Suppressor macrophage treated with lipopolysaccharide for 1 hour (primary cell): ENCODE measurements at places on chromosomes 2 and 18.

DNA sequence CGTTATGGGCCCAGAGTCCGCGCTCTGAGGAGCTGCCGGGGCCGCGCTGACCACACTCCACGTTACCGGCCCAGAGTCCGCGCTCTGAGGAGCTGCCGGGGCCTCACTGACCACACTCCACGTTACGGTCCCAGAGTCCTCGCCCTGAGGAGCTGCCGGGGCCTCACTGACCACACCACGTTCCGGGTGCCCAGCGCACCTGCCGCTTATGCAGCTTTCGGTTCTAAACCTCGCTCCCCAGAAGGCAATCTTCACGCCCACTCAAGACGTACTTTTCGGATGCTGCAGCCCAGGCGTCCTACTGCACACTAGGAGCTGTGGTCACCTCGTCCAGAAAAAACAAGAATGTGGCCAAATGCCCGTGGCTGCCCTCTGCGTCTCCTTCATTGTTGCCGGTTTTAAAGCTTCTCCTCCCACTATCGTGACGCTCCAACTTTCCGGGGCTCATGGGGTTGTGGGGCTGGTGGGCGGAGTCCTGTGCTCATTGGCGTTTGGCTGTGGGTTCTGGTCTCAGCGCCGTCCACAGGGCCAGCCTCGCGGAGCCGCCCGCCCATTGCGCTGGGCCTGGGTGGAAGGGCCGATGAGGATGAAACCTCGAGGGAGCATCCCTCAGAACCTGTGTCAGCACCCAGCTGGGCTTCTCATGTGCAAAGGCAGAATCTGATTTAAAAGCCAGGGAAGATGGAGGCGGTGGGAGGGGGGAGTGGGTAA, 11.9 kb downstream of the KCNG2 start:
- no peak for DNase-seq

GRCh38 chr2:142756430-142756829, 121.0 kb upstream of the KYNU start:
- no peak for DNase-seq

GRCh38 chr2:26193578-26194231, 20.8 kb downstream of the GAREM2 start:
- no peak for DNase-seq

DNA sequence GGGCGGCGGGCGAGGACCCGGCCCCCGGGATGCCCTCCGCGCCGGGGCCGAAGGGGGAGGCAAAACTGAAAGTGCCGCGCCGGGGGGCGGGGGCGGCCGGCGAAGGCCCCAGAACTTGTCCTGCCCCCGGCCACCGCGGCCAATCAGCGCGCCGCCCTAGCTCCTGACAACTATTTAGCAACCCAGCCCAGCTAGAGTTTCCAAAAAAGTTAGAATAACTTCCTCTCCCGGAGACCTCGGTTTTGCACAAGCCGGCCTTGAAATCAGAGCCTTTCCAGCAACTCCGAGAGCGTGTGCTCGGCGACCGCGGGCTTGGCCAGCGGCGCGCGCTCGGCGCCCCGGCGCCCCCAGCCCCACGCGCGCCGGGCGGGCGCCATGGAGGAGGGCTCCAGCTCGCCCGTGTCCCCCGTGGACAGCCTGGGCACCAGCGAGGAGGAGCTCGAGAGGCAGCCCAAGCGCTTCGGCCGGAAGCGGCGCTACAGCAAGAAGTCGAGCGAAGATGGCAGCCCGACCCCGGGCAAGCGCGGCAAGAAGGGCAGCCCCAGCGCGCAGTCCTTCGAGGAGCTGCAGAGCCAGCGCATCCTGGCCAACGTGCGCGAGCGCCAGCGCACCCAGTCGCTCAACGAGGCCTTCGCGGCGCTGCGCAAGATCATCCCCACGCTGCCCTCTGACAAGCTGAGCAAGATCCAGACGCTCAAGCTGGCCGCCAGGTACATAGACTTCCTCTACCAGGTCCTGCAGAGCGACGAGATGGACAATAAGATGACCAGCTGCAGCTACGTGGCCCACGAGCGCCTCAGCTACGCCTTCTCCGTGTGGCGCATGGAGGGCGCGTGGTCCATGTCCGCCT, at the start of gene TWIST2:
Gene TWIST2, plus strand, starts transcription at position 245 of the 850 bp plus-strand sequence. Its CDS starts 131 bp downstream, at position 376.
- peak; percentile 87 for DNase-seq

GRCh38 chr2:109061736-109062135, 67.3 kb upstream of the SH3RF3 start:
- DNase-seq = no peak

- DNase-seq = no peak
These were observed 116.9 kb downstream of the TPGS2 start for GRCh38 chr18:36711813-36712444.

DNA sequence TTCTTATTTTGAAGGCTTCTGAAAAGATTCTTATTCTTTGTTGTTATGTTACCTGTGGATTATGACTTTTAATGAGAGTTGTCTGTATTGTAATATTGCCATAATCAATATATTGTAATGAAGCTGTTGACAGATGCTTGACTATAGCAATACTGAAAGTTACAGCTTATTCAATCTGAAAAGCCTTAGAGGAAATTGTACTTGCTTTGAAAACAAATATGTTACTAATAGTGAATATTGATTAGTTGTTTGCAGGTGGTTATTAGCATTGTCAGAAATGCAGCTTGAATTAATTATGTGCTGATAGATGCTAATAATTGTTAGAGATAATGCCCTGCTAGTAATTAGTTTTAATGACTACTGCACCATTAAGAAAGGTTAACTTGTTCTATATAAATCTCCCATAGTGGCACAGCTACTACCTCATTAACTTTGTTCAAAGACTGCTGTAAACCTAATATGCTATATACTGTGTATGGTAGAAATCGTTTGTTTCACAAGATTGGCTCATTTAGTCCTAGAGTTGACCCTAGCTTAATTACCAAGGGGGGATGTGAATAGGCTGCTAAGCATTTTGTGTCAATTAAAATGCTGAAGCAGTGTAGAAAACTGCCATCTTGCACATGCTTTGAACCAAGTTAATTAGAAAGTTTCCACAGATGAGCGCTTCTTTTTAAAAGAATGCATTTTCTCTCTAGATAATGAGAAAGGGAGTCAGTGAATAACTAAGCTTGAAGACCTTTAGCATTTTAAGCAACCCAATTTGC, 30.5 kb downstream of the SLC39A10 start:
- DNase-seq = no peak

DNA sequence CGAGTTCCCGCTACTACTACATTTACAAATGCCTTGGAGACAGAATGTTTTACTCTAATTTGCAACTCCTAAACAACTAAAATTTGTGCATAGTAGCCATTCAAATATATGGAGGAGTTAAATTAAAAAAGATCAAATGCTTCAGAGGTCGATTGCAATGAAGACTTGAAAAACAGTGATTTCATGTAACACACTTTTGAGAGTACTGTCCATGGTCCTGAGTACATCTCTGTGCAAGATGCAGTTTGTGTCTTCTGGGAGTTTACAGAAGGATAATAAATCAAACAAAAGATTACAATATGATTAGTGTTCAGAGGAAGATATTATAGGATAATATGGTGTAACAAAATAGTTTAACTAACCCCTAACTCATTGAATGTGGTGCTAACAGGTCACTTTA, 894.7 kb downstream of the TMEM182 start:
- no peak for DNase-seq

DNA sequence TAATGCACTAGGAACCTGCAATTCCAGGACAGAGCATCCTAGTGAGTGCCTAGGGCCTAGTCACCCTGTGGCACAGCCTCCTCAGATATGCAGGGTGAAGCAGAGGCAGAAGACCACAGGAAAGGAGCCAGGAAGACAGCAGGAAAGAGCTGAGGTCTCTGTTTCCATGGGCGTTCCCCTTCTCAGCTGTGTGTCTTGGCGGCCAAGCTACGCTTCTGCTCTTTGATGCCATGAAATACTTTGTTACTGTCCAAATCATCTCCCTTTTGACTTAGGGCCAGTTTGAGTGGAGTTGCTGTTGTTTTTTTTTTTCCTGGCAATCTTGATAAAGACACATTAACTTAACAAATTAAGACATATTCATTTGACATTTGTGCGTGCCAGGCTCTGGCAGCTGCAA, 67.3 kb downstream of the APOB start:
- DNase-seq = no peak

- DNase-seq = peak; percentile 67
These were observed 894 bp downstream of the SMAD7 start for GRCh38 chr18:48949606-48950535.

DNA sequence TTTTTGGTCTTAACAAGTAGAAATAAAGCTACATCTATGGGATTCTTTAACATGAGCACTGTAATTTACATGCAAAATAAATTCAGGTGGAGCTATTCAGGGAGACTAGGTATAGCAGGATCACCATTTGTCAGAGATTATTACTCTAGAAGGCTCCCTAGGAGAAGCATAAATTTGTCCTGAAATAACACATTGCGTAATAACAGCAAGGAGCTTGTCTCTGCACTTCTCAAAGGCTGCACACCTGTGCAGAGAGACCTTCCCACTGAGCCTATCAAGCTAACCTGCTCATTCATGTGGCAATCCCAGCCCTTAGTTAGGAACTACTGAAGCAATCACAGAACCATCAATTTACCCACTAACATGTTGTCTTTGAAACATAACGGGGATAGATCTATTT, 437.4 kb upstream of the MC4R start:
- no peak for DNase-seq
